Metanephros (tissue), 2 donors: ENCODE measurements at places on chromosomes 2 and 18. TPM values are rescaled to one million over a fixed set of nuclear protein-coding genes. Genes with fewer than 3 reads are reported as not detected.

Gene CDK5R2
- 0.12 TPM for total RNA-seq

Gene TMEM198
- total RNA-seq, result 4.6 TPM

Gene SLC4A5
- total RNA-seq, result 8.4 TPM

Gene SH2D6
- total RNA-seq, result 0.99 TPM

Gene TUBA3E
- not detected for total RNA-seq

Gene CHRNG
- 9.5 TPM for total RNA-seq

Gene SERPINB10
- 1.2 TPM for total RNA-seq

Gene CCDC141
- 8.2 TPM for total RNA-seq

Gene NAB1
- total RNA-seq, result 71.4 TPM

Gene EMILIN2
- total RNA-seq, result 23.2 TPM

Gene ANKRD53
- total RNA-seq, result 0.41 TPM

Gene SPDYA
- 2.3 TPM for total RNA-seq

Gene CAPN10
- total RNA-seq, result 28.1 TPM

Gene ALPG
- not detected for total RNA-seq

Gene GPR17
- total RNA-seq, result 0.18 TPM

Gene LIMS3
- 2.0 TPM for total RNA-seq

Gene IL1R2
- total RNA-seq, result 2.7 TPM

Gene CREB1
- total RNA-seq, result 56.5 TPM

Gene SP140
- total RNA-seq, result 0.47 TPM

Gene CCBE1
- 30.7 TPM for total RNA-seq

Gene CDC42EP3
- total RNA-seq, result 37.9 TPM

Gene CPO
- total RNA-seq, result not detected

Gene FOXI3
- 0.06 TPM for total RNA-seq

Gene GCG
- not detected for total RNA-seq

Gene OTOS
- not detected for total RNA-seq

Gene ODC1
- 270 TPM for total RNA-seq

Gene NLRC4
- 1.6 TPM for total RNA-seq

Gene GULP1
- total RNA-seq, result 59.0 TPM

Gene GALNT13
- 1.1 TPM for total RNA-seq

Gene UCN
- 2.5 TPM for total RNA-seq

Gene FBXO48
- 0.53 TPM for total RNA-seq

Gene LYPD1
- 57.0 TPM for total RNA-seq

Gene COX5B
- total RNA-seq, result 272 TPM

Gene TMEM185B
- total RNA-seq, result 34.2 TPM

Gene CTAGE1
- not detected for total RNA-seq

Gene TEX261
- 33.7 TPM for total RNA-seq

Gene MEP1B
- not detected for total RNA-seq

Gene DNMT3A
- total RNA-seq, result 86.4 TPM

Gene FOXD4L1
- 0.12 TPM for total RNA-seq

Gene AGXT
- not detected for total RNA-seq

Gene EGR4
- not detected for total RNA-seq

Gene ANXA4
- 65.8 TPM for total RNA-seq

Gene ICA1L
- total RNA-seq, result 20.7 TPM

Gene LRRC30
- total RNA-seq, result 6.4 TPM

Gene IL37
- not detected for total RNA-seq

Gene DAW1
- 0.12 TPM for total RNA-seq

Gene GKN1
- total RNA-seq, result not detected

Gene GALNT5
- 0.70 TPM for total RNA-seq

Gene CSRNP3
- total RNA-seq, result 12.8 TPM

Gene AQP12B
- total RNA-seq, result 0.58 TPM

Gene LPIN2
- total RNA-seq, result 50.1 TPM
